ENCODE measurements at places on chromosomes 7 and 10. TPM values are rescaled to one million over a fixed set of nuclear protein-coding genes. Genes with fewer than 3 reads are reported as not detected.

DNA sequence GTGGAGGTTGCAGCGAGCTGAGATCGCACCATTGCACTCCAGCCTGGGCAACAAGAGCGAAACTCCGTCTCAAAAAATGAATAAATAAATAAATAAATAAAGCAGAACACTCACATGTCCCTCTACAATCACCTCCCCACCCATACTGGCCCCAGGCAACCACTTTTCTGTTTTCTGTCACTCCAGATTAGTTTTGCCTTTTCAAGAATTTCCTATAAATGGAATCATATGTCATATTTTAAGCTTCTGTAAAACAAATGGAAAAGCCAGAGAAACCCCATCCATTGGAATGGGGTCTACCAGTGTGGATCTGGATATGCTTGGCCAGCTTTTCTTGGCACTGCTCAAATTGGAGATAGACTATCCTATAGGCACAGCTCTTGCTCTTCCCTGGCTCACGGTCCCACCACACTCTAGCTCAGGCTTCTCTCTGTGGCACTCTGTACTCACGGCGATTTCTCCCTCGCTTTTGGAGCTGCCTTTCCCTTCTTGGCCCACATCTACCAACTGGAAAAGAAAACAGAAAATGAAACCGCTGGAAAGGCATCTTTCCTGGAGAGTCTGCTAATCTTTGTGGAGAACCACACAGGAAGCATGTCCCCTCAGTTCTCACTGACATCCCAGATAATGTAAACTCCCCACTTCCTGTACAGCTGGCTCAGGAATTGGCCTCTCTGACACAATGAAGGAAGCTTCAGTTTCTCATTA is 210.1 kb downstream of the JCAD start:
- no peak for DNase-seq

DNA sequence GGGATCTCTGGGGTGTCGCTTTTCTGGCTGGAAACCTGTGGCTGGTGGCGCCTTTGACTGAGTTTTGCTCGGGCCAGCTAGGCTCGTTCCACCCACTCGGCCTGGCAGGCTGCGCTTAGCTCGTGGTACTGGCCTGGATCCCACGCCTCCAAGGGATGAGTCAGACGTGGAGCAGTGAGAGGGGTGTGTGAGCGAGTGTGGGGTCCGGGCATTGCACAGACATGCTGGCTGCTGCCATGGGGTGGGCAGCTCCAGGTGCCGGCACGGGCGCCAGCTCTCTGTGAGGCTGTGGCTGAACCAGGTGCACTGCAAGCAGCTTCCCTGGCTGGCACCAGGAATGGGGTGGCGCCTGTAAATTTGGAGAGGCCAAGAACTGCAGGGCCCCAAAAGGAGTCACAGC is 63.1 kb upstream of the CACNA2D1 start:
- no peak for DNase-seq

- no peak for DNase-seq
These were observed 29.4 kb downstream of the SLC25A28 start for GRCh38 chr10:99590799-99591198.

DNA sequence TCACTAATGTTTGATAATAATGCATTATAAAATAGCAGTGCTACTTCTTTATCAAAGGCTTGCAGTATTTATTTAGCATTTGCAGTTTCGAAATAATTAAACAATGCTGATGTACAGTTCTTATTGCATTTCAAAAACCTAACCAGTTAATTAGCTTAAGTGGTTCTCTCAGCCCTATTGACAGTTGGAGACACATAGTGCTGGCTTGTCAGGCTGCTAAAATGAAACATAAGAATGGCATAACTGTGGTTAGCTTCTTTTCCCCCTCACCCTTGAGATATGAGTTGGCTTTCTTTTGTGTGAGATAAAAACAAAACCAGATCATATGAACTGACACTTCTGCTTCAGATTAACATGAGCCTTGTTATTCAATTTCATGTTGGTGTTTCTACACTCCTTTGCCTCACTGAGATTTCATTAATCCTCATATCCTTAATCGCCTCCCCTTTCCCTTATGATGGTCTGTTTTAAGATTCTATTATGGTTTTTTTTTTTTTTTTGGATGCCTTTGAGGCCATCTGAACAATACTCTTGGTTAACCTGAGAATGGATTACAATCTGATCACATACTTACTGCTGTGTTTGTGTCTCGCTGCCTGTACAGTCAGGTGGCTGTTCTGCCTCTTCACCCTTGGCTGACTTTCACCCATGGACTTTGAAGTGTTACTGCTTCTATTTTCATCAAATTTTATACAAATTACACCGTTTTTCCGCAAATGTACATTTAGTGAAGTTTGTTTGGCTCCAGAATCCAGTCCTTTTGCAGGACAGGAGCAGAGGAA is 108.0 kb downstream of the SDK1 start:
- DNase-seq, result no peak

Gene CNPY1
- not detected for total RNA-seq

- no peak for DNase-seq
These were observed 65.4 kb downstream of the TACC2 start for GRCh38 chr10:122054048-122055025.

- DNase-seq, result no peak
These were observed 14.7 kb upstream of the ASB4 start for GRCh38 chr7:95471071-95471470.

Gene SPDYE8
- not detected for total RNA-seq

Gene TMEM178B
- not detected for total RNA-seq

DNA sequence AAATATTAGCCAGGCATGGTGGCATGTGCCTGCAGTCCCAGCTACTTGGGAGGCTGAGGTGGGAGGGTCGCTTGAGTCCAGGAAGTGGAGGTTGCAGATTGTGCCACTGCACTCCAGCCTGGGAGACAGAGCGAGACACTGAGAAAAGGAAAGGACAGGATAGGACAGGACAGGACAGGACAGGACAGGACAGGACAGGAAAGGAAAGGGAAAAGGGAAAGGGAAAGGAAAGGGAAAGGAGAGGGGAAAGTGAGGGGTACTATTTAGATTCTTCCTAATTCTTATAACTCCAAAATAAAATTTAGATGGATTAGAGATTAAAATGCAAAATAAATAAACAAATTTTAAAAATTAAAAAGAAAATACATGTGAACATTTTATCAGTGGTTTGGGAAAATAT is 58.7 kb downstream of the PIK3AP1 start:
- no peak for DNase-seq

- DNase-seq, result no peak
These were observed 125.9 kb downstream of the ADAM12 start for GRCh38 chr10:126262233-126262838.

Gene ACHE
- total RNA-seq, result not detected

DNA sequence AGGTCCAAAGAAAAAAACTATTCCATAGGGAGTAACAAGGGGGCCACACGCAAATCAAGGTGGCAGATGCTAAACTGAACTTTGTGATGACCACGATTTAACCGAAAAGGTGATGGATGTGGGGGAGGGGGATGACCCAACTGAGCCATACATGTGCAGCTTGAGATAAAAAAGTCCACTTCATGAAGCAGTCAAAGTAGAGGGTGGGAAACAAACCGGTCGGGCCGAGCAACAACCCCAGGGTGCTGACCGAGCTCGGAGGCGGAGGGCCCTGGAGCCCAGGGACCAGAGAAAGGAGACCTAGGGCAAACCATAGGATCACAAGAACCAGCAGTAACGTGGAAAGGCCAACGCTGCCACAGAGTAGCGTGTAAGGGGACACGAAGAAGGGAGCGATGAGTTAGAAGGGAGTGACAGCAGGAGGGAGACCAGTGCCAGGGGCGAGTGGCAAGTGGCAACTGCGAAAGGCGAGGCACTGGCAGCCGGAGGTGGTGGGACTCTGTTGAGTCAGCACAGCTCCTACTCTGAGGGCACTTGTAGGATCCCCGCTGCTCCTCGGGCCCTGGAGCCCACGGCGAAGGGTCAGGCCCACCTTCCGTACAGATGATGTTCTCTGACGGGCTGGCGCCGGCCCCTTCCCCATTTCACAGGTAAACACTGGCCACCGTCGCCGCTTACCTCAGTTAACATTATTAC is 540 bp downstream of the SNX13 start:
- DNase-seq, result peak; percentile 44

GRCh38 chr7:84638339-84638697 is 443.7 kb upstream of the SEMA3A start:
- no peak for DNase-seq

Gene ARHGEF35
- not detected for total RNA-seq

Gene MALRD1
- total RNA-seq, result not detected

Gene ZNF853
- 0.48 TPM for total RNA-seq

DNA sequence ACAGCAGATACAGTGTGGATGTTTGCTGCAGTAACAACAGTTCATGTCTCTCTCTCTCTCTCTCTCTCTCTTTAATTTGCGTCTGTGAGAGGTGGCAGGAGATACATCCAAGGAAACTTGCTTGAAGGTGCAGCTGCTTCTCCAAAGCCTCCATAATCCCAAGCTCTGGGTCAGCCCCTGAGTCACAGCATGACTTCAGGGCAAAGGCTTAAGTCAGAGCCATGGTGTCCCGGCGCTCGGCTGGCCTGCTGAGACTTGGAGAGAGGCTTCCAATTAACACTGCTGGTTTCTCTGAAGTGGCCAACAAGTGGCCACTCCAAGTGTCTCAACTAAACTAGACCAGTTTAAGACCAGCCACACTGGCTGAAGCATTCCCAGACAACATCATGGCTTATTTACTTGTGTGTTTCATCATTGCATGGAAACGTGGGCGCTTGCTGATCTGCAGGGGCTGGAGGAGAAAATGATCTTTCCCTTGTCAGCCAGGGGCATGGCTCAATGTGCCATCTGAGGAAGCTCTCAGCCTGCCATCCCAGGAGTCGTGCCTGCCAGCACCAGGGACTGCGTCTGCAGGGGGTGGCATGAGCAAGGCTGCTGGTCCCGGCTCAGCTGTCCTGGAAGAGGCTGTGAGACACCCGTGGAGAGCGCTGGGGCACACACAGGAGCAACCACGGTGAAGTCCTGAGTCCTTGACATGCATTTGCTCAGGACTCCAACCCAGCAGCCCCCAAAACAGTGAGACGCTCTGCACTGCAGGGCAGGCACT is 254.2 kb downstream of the COBL start:
- no peak for DNase-seq
